Activated T-helper 17 cell treated with anti-CD3 and anti-CD28 coated beads, Interleukin-2, amount 50 U/mL, for 72 hours (primary cell): ENCODE measurements at places on chromosomes 11 and 22. TPM values are rescaled to one million over a fixed set of nuclear protein-coding genes. Genes with fewer than 3 reads are reported as not detected.

GRCh38 chr11:132538642-132539041 is 993.7 kb downstream of the OPCML start:
- ATAC-seq: no peak

The C11orf42 gene
- total RNA-seq: not detected

GRCh38 chr11:12318791-12319438 is 58.5 kb upstream of the PARVA start:
- no peak for ATAC-seq

DNA sequence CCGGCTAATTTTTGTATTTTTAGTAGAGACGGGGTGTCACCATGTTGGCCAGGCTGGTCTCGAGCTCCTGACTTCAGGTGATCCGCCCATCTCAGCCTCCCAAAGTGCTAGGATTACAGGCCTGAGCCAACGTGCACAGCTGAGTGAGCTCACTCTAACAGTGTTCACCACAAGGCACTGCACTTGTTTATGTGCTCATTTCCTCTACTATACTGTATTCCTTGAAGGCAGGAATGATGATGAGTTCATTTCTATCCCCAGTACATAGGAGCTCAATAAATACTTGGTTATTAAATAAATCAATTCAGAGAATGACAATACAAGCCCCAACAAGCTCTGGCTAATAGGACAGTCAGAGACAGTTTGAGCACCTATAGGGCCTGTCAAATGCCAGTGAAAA is 29.1 kb downstream of the ALG8 start:
- ATAC-seq: no peak

- ATAC-seq: no peak
Observed at GRCh38 chr11:5626196-5626595, 1.4 kb downstream of the TRIM34 start.

DNA sequence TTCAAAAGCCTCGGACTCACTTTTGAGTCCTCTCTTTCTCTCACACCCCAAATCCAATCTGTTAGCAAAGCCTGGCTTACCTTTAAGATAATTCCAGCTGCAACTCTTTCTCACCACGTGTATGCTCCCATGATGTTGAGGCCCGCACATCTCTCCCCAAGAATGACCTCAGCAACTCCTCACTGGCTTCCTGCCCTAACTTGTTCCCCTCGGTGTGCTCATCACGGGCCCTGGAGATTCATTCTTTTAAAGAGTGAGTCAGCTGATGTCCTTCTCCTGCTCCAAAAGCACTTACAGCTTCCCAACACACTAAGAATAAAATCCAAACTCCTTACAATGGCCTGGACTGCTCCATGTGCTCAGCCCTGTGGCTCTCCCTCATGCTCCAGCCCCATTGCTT is 1041.3 kb downstream of the OPCML start:
- no peak for ATAC-seq

DNA sequence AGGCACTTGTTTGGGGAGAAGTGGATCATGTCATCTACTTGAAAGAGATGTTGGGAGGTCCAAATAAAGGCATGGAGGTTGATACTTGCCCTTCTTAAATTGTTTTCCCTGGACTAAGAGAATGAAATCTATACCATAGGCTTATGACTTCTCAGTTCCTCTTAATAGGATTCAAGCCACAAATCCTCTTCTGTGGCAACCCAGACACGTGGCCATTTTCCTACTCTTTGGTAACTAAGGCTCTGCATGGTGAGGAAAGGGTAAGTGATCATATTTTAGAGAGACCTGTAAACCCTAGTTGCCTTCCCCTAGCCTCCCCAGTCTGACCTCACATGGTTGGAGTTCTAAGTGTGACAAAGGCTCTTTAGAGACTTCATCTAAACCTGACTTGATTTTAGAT is 72.9 kb upstream of the CD44 start:
- no peak for ATAC-seq

DNA sequence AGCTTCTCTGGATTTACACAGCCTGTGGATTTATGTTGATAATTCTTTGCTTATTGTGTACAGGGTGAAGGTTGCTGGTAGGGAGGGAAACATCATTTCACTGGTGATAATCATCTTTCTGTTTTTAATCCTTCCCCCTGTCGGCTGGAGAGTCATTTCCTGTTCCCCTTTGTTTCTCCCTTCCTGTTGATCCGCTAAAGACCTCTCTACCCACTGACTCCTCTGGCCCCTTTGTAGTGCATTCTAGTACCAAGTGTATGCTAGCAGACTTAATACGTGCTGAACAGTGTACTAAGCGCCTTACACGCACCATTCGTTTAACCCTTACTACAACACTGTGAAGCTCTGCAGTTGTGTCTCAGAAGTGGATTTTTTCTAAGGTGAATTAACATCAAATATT is 19.0 kb upstream of the OR9Q1 start:
- no peak for ATAC-seq

The PRAME gene
- not detected for total RNA-seq

DNA sequence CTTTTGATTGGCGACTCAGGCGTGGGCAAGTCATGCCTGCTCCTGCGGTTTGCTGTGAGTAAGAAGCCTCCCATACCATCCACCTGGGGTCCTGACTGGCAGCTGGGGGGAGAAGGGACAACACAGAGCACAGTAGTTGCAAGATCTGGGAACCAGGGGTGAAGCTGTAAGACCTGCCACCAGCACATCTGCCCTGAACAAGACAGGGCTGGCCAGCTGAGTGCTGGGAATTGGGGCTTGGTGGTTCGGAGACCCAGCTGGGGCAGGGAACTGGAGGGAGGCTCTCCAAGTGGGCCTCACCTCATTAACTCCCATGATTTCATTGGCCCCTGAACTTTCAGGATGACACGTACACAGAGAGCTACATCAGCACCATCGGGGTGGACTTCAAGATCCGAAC is 3.4 kb downstream of the RAB1B start:
- ATAC-seq: no peak

GRCh38 chr11:127071606-127072005 is 71.0 kb upstream of the KIRREL3 start:
- ATAC-seq: no peak

- no peak for ATAC-seq
Observed at GRCh38 chr11:107018902-107019493, 722 bp upstream of the GUCY1A2 start.

The GALNT18 gene
- 7.3 TPM for total RNA-seq

The NCR3LG1 gene
- 0.95 TPM for total RNA-seq

GRCh38 chr22:25139062-25139461 is 60.6 kb upstream of the CRYBB3 start:
- ATAC-seq: no peak

DNA sequence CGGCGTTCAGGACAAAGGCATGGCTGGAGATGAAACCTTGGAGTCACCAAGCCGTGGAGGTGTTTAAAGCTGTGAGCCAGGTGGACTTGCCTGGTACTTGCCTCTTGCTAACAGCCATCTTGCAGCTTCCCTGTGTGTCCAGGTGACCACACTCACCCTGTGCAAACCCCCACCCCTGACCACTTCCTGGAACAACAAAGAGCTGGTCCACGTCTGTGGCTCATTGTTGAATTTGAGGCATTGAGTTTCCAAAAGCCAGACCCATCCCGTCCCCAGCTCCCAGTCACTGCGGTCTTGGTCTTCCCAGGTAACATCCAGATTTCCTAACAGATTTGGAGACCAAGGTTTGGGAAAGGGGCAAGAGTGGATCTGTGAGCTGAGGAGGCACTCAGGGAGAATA is 18.5 kb downstream of the DHCR7 start:
- no peak for ATAC-seq

DNA sequence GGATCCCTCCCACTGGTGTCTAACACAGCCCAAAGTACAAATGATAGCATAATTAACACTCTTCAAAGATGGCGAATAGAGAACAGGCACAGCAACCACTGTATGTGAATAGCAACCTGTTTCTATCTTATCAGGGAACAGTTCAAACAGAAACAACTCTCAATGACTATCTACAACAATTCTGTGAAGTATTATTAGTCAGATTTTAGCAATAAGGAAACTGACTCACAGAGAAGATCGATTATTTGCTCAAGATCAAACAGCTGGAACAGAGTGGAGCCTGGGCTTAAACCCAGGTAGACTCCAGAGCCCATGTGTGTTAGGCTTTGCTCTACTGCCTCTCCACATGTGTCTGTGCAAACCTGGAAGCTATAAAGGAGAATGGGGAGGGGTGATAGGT is 88.7 kb downstream of the C11orf58 start:
- peak; percentile 85 for ATAC-seq
